Esophagus squamous epithelium (tissue), 5 donors: ENCODE measurements at places on chromosomes 5 and 9. TPM values are rescaled to one million over a fixed set of nuclear protein-coding genes. Genes with fewer than 3 reads are reported as not detected.

FREM1 gene
- 0.95 TPM for total RNA-seq

IFNA2 gene
- total RNA-seq, result not detected

BHMT gene
- total RNA-seq, result not detected

PDLIM4 gene
- 79.2 TPM for total RNA-seq

LRSAM1 gene
- total RNA-seq, result 13.5 TPM

SLC46A2 gene
- 0.57 TPM for total RNA-seq
